ENCODE measurements at places on chromosomes 16 and 17.

DNA sequence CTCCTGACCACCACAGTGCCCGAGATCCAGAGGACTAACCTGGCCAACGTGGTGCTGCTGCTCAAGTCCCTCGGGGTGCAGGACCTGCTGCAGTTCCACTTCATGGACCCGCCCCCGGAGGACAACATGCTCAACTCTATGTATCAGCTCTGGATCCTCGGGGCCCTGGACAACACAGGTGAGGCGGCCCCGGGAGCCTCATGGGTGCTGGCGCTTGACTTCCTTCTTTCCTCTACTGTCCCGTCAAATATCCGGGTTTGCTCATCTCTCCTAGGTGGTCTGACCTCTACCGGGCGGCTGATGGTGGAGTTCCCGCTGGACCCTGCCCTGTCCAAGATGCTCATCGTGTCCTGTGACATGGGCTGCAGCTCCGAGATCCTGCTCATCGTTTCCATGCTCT lies 13.7 kb downstream of the DHX38 start:
- DNase-seq: no peak

- DNase-seq: no peak
Observed at GRCh38 chr17:43226393-43226792, 2.0 kb downstream of the CCDC200 start.

GRCh38 chr17:16910341-16910740 lies 61.6 kb downstream of the TNFRSF13B start:
- DNase-seq: no peak

- peak; percentile 30 for DNase-seq
Observed at GRCh38 chr17:16491703-16492612, at the start of gene LRRC75A. LRRC75A (minus strand) TSS chr17:16492193; CDS start chr17:16491990, 203 bp downstream.

- DNase-seq: no peak
Observed at GRCh38 chr16:84423416-84423837, 55.1 kb downstream of the ATP2C2 start.

- DNase-seq: no peak
Observed at GRCh38 chr17:28807925-28808634, 34.5 kb downstream of the FAM222B start.

DNA sequence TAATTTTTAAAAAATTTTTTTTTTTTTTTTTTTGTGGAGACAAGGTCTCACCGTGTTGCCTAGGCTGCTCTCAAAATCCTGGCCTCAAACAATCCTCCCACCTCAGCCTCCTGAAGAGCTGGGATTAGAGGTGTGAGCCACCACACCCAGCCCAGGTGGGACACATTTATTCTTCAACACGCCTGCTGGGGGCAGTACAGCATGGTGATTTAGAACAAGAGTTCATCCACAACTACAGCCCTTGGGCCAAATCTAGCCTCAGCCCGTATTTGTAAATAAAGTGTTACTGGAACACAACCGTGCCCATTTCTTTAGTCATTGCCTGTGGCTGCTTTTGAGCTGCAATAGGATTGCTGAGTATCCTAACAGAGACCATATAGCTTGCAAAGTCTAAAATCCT lies 92.8 kb downstream of the KATNIP start:
- DNase-seq: no peak

DNA sequence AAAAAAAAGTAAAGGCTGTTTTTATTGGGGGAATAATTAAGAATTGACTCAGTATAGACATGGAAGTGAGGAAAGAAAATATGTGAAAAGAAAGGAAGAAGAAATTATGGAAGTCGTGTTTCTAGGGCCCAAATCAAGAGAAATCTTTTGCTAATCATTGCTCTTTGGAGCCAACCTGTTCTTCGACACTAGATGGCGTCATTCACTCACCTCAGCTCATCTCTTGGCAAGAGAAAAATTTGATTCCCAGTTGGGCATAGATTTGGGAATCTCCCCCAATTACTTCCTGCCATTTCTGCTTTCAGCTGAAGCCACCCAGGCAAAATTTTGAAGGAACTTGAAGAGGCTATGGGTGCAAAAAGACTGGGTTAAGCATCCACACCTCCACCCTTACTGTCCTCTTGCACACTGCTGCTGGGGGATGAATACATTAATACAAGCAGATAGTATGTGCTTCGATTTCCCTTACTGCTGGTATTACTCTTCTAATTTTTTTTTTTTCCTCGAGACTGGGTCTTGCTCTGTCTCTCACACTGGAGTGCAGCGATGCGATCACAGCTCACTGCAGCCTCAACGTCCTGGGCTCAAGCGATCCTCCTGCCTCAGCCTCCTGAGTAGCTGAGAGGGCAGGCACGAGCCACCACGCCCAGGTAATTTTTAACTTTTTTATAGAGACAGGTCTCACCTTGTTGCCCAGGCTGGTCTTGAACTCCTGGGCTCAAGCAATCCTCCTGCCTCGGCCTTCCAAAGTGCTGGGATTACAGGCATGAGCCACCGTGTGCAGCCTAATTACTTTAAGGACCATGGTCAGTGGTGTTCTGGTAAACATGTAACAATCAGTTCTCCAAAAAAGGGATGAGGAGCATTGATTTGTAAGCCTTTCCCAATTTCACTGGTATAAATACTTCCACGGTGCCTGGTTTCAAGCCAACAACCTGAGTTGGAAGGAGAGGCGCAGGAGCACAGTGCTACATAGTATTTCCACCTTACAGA lies 13.5 kb downstream of the PSMD7 start:
- DNase-seq: peak; percentile 6

GRCh38 chr16:31215287-31216162 lies 1.4 kb downstream of the PYDC1 start:
- no peak for DNase-seq
